CD4-positive, alpha-beta memory T cell (primary cell): ENCODE measurements at places on chromosomes 5 and 9.

DNA sequence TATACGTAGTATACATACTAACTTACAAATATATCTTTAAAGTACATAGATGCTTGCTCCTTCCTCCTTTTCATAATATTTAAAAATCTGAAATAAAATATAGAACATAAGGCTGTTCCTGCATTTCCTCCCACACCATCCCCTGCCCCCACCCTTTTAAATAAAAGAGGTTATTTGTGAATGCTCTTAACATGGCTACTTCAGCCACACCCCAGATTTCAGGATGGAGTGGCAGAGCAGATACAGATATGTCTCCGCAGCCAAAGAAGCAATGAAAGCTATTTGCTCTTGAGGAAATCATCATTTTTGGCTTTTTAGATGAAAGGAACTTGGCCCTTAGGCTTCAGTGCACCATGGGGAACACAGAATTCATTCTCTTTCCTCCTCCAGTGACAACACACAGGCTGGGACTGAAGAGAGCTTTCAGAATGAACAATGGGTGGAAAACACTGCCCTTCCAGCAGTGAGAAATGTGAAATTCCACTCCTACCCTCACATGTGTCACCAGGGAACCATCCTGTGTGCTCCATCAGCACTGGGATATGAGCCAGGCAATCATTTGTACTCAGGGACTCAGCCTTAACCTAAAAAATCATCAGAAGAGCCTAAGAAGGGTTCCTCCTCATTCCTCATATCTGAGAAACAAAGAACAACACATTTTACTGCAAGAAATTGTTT lies 134.3 kb downstream of the PPP2R2B start:
- no peak for DNase-seq

- no peak for DNase-seq
These were observed 7.7 kb downstream of the PLGRKT start for GRCh38 chr9:5429873-5430564.

GRCh38 chr5:156186760-156187159 lies 140.2 kb upstream of the SGCD start:
- DNase-seq = no peak

- DNase-seq = no peak
These were observed 297.8 kb downstream of the EPB41L4A start for GRCh38 chr5:112121258-112121657.

- DNase-seq = no peak
These were observed 126.0 kb upstream of the FAM120A start for GRCh38 chr9:93325307-93326035.

DNA sequence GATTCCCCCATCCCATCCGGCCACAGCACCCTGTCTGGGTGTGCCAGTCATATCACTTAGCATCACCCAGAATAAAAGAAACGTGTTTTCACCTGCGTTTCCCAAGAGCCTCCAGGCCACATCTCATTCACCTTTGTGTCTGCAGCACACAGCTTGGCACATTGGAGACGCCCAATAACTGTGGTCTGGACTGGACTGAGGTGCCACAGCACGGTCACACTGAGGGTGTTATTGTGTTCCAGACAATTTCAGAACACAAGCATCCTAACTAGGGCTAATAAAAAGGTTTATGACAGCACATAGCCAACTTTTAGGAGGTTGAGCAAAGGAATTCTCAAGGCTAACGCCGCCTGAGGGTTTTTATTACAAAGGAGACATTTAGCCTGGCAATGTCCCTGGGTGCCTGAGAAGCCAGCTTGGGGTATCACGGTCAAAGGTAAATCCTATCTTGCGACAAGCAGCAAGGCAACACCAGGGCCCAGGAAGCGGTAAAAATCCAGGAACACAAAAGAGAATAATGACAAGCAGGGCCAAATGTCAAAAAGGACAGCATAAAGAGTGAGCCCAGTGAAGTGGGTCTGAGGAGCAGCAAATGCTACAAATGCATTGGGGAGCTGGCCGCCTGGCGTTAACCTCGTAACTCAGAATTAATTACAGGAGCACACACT lies 3.4 kb downstream of the EPB41L4B start:
- no peak for DNase-seq

DNA sequence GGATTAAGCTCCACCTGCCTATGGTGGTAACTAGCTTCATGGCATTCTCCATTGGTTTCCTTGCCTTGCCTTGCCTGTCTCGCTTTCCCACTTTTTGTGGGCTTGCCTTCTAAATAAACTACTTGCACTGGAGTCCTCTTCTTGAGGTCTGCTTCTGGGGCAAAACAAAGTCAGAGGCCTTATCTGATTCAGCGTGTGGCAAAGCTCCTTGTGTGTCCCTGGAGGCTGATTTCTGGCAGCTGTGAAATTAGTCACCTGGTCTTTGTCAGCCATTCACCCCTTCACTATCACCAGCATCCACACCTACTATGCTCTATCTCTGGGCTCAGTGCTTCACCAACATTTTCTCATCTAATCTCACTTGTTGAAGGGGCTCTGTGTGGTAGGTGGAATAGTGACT lies 176.2 kb downstream of the SEC61B start:
- no peak for DNase-seq

DNA sequence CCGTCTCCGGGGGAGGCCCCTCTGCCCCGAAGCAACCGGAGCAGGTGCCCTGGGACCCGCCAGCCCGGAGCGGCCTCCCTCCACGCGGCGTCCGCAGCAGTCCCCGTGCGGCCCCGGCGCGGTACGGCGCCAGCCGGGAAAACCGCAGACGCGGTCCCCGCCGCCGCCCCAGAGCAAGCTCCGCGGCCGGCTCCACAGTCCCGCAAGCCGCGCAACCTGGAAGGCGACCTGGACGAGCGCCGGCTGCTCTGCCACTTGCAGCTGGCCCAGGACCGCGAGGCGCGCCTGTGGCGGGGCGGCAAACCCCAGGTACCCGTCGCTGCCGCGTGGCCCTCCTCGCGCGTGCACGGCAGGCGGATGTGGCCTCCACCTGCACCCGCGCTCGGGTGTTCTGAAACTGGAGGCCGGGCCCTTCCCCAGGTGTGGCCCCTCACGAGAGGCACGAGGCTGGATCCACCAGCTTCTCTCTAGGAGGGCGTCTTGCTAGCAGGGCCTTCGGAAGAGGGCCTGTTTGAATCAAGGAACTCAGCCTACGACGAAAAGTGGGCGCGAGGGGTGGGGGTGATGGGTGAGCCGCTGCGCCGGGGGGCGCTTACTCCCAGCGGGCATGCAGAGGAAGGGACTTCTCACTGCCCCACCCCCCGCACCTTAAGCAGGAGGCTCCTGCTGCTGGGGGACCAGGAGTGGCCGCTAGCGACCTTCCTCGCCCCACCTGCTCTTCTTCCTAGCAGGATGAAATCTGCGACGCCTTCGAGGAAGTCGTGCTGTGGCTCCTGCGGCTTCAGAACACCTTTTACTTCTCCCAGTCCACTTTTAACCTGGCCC lies 602 bp downstream of the CCNI2 start:
- DNase-seq = peak; percentile 60

DNA sequence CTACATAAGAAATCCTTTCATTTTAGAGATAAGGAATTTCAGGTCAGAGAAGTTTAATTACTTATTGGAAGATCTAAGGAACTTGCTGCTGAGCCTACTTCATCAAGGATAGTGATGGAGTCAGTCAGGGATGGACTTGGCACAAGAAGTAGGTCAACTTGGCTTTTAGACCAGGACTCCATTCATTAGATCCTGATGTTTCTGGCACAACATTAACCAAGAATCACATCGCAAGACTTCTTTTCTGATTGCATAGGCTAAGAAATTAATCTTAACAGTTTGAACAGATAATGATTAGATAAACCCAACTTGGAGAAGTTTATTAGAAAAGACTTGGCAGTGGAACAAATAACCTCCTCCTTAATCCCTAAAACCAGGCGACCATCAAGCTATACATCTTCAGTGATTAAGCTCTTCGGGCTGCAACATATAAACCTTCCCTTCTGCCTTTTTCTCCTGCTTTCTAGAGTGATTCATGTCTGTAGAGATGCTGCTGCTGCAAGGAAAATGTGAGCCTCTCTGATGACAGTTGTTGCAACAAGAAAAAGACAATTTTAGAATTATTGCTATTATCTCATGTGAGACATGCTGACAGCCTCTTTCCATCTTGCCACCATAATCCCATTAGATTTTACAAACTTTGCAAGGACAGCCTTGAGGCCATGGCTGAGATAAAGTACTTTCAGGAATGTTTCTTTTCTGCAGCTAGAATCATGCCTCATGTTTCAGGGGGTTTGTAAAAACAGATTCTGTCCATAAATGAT lies 207.9 kb upstream of the SLC27A6 start:
- no peak for DNase-seq

DNA sequence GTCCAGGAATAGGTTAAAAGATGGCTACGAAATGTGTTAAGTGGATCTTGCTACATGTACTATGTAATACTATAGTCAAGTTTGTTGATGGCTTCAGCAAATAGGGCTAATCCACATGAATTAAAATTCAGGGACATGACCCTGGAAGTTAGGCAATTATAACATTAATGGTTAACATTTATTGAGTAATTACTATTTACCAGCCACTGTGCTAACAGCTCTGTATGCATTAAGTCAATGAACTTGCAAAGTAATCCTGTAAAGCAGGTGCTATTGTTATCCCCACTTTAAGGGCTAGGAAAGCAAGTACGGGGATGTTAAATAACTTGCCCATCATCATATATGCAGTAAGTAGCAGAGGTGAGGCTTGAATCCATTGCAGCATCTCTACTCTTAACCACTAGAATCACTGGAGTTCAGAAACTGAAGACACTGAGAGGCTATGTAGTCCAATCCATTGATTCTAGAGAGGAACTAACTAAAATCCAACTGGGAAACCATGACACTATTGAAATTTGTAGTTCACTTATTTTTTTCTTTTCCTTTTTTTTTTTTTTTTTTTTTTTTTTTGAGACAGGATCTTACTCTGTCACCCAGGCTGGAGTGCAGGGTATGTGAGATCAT lies 77.5 kb upstream of the SPINK5 start:
- no peak for DNase-seq

- no peak for DNase-seq
These were observed 19.5 kb upstream of the HK3 start for GRCh38 chr5:176918613-176919012.

- DNase-seq = no peak
These were observed 3.8 kb downstream of the C9orf40 start for GRCh38 chr9:74948937-74949336.

GRCh38 chr9:27059412-27059811 lies 49.6 kb upstream of the TEK start:
- DNase-seq = no peak

GRCh38 chr5:86768699-86769202 lies 151.0 kb downstream of the COX7C start:
- DNase-seq = no peak

- DNase-seq = no peak
These were observed 355.9 kb downstream of the ADAMTS6 start for GRCh38 chr5:65125591-65126541.

DNA sequence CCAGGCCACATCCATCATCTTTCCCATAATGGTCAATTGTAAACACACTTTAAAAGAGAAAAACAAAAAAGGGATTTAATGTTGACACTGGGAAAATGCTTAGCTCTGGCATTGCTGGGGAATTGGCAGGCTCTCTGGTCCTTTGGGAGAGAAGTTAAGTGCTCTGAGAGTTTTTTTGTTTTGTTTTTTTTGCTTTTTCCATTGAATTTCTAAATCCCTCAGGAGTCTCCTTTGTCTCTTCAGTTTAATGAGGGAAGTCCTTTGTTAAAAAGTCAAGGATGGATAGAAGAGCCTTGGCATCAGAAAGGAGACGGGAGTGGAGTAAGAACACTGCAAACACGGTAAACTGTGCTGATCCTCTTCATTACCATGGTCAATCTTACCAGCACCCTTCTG lies 7.1 kb upstream of the HAND1 start:
- DNase-seq = no peak

GRCh38 chr9:132041798-132042197 lies 37.9 kb downstream of the MED27 start:
- no peak for DNase-seq

DNA sequence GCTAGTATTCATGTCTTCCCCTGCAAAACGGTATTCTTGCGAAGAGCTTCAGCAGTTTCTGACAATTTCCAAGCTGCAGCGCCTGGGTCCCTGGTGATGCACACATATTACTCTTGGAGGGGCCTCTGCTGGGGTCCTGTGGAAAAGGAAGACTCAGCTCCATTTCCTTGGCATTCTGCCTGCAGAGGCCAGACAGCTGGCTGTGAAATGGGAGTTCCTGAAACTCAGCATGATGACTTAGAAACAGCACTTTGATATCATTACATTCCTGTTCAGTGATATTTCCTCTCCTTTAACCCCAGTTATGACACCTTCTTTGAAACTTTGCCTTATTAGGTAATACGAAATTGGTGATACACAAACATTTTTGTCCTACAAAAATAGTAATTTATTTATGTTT lies 98.5 kb downstream of the APBA1 start:
- DNase-seq = no peak

DNA sequence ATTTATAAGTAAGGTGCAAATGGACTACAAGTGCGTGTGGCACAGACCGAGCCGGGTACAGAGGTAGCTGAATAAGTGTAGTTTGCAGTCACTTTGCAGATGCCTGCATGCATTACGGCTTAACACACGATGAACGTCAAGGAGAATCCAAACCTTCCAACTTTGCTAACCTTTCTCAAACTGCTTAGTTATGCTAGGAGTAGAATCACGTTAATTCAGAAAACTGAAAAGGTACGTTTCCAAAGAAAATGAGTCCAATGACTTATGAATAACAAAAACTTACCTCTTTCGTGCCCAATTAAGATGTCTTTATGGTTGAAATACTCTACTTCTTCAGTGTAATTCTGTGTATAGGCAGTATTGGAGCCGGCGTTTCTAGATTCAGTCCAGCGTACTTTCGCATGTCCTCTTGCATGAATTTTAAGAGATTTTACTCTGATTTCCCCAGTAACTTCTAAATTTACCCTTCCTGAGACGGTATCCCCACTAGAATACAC lies 539 bp downstream of the ARRDC3 start:
- peak; percentile 50 for DNase-seq

- DNase-seq = no peak
These were observed 10.7 kb upstream of the SLC22A4 start for GRCh38 chr5:132283423-132284043.

GRCh38 chr9:105007143-105007542 lies 79.2 kb upstream of the ABCA1 start:
- DNase-seq = no peak

DNA sequence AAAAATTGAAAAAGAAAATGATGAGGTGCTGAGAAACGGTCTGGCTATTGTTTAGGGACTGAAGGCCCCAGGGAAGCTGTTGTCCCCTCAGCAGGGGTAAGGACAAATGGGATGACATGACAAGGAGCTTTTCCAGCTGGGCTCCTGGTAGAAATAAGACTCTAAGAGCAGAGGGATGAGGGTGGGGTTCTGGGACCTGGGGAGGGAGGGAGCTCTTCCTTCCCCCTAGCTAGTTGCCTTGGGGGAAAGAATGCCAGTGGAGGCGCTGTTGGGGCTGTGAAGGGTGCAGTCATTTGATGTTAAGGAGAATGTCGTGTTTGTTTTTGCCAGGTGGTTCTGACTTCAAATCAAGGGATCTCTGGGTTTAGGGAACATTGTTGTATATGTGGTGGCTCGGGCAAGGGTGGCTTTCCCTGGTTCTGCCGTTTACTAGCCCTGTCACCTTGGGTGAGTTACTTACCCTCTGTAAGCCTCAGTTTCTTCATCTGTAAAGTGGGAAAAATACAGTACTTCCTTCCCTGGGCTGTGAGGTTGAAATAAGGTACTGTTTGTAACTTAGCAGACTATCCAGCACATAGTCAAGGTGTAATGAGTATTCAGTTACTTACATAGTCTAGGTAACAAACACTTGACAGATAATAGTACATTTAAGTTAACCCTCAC lies 47.8 kb downstream of the WWC1 start:
- no peak for DNase-seq

- DNase-seq = no peak
These were observed 352.7 kb upstream of the CD180 start for GRCh38 chr5:67549296-67549618.

GRCh38 chr5:16957304-16958196 lies 21.5 kb upstream of the MYO10 start:
- no peak for DNase-seq
